ENCODE measurements at places on chromosomes 7 and 10.

GRCh38 chr10:12389154-12389734 is 39.9 kb downstream of the CAMK1D start:
- DNase-seq: no peak

GRCh38 chr10:102919246-102919959 is 1.3 kb downstream of the CNNM2 start:
- DNase-seq: no peak

- no peak for DNase-seq
Observed at GRCh38 chr7:32507414-32507813, 12.1 kb downstream of the AVL9 start.

GRCh38 chr7:64959072-64959747 is 31.6 kb downstream of the ZNF117 start:
- no peak for DNase-seq

DNA sequence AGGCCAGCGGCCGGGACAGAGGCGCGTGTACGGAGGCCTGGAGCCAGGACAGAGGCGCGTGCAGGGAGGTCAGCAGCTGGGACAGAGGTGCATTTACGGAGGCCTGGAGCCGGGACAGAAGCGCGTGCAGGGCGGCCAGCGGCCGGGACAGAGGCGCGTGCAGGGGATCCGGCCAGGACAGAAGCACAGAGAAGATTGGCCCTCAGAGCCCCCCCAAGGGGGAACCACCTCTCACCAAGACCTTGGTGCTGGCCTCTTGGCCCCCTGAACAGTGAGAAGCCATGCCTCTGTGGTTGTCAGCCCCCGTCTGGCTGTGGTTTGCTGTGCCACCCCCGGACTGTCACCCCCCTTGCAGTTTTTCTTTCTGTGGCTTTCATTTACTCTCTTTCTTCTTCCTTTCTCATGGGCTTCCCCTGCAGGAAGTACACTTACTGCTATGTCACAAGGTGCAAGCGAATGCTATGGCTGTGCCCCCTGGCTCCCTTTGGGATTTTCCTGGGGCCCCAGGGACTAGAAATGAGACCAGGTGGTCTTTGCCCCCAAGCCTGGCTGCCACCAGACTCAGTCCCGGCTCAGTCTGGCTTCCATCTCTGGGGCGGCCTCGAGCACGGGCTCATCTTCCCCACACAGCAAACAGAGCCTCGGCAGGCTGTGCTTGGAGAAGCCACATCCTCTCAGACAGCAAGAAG is 41.1 kb downstream of the INSIG1 start:
- DNase-seq: peak; percentile 54

- no peak for DNase-seq
Observed at GRCh38 chr7:114989531-114989930, 67.6 kb downstream of the MDFIC start.

DNA sequence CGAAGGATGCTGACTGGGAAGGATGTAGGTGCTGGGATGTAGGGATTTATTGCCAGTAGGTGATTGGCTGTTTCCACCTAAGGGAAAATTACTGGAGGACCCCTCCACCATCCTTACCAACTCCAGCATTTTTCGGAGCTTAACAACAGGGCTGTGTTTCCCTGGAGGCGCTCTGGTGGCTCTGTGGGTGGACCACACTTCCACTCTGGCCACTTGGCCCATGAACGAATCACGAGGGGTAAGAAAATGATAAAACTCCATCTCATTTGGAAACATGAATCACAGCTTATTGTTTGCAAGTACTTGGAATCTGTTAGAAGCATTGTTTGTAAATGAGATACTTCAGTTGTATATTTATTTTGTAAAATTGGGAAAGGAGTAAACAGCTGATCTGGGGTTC is 3.0 kb downstream of the DOCK1 start:
- no peak for DNase-seq

DNA sequence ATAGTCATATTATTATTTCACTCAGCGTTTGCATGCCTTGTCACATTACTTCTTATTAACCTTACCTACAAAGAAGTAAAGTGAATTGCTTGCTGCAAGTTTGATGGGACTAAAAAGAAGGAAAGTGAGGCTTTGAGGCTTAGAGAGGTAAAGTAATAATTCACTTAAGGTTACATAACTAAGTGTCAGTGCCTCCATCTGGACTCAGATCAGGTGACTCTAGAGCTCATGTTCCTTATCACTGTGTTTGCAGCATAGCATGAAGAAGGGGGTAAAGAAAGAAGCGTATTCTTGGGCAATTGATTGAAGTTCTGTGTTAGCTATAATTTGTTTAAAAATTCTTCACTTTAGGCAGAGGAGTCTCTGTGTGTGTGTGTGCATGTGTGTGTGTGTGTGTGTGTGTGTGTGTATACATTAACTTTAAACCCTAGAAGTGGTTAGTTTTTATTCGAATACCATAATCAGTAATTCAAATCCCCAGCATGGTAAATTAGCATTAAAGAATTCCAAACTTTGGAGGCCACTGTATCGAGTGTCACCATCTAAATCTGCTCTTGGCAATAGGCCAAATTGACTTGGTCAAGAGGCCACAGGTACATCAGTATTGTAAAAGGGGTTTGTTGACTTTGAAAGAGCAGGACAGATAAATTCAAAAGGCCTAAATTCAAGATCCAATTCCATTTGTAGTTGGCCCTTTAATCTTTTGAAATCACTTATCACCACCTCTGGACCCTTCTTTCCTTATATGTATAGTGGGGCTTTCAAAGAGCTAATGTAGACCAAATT is 2.2 kb upstream of the PON3 start:
- DNase-seq: no peak

- DNase-seq: no peak
Observed at GRCh38 chr7:155753446-155753965, 58.8 kb downstream of the SHH start.

DNA sequence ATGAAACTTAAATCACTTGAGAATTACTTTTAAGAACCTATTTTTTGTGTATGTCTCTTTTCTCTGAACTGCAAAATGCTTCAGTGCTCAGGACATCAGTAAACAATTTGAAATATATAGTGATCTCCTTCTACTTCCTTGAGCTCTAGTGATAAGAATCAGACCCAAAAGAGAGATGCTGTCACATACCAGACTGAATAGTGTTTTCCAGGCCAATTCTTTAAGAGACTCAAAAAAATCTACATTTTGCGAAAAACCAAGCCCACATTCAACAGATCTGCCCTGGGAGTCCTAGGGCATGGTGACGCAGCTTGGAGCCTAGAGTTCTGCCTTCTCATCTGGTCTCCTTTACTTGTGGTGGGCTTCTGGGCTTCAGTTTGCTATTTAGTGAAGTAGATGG is 72.1 kb upstream of the SLC13A1 start:
- no peak for DNase-seq

DNA sequence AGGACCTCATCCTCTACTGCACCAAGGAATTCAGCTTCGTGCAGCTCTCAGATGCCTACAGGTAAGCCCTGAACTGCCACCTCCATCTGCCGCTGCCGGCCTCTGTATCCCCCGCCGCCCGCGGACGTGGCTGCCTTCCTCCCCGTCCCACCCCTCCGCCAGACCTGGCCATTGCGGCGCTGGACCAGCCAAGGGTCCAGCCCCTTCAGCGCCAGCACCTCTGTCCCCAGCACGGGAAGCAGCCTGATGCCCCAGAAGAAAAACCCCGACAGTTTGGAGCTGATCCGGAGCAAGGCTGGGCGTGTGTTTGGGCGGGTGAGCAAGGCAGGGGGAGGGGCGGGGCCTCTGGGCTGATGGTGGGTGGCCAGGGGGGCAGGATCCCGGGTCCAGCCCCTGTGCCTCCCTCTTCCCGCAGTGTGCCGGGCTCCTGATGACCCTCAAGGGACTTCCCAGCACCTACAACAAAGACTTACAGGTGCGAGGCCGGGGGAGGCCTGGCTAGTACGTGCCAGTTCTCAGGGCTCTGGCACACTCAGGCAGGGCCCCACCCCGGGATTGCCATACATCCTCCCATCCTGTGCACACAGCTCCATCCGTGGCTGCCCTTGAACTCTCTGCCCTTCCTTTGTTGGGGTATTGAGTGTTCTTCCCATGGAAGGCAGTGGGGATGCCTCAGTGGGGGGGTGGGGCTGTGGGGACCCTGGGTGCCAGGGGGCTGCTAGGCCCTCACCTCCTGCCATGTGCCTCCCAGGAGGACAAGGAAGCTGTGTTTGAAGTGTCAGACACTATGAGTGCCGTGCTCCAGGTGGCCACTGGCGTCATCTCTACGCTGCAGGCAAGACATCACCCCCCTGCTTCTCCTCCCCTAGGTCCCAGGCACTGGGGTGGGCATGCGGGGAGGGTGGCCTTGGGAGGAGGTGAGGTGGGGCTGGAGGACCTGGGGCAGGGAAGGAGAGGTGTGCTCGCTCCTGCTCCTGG is 13.5 kb downstream of the ASL start:
- DNase-seq: no peak

DNA sequence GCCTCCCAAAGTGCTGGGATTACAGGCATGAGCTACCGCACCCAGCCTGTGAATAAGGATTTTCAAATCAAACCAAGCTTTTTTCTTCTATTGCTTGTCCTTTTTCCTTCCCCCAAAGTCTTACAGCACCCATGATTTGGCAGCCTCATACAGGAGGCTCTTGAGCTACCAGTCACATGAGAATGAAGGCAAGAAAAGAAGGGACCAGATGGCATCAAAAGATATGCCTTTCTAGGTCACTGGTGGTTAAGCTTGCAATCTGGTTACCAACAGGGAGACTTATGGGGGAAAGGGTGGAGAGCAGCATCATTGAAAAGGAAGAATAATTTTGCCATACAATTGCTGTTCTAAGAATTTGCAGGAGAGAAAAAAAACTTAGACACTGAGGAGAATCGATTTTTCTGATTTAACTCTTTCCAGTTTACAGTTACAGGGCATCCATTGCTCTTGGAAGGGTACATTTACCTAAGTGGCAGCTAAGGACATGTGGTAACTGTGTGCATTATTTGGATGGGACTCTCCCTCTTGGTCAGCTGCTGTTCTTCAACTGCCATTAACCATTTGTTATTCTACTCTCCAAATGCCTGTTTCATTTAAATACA is 29.5 kb downstream of the SMNDC1 start:
- no peak for DNase-seq

DNA sequence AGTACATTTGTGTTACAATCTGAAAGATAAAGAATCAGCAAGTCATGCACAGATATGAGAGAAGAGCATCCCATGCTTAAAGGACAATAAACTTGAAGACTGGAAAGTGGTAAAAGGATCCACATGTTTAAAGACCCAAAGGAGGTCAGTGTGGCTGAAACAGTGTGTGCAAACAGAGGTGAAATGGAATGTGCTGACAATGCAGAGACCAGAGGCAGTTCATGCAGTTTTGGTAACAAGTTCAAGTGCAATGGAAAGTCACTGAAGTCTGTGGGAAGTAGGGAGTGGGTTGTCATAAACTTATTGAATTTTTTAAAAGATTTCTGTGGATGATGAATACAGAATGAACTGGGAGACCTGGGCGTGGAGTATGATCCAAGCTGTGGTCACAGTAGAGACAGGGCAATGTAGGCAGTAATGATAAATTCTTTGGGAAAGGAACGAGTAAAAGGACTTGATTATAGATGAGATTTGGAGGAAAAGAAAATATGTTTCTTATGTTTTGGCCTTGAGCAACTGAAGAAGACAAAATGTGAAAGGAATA is 408.0 kb downstream of the HGF start:
- no peak for DNase-seq

Measured in stimulated activated naive CD4-positive, alpha-beta T cell (primary cell).